DMS79 treated with DMSO at 0.1 percent for 48 hours (cell line): ENCODE measurements at places on chromosomes 4 and X.
A peak's percentile ranks its signal among the peaks of the same experiment; 100 is the strongest.

DNA sequence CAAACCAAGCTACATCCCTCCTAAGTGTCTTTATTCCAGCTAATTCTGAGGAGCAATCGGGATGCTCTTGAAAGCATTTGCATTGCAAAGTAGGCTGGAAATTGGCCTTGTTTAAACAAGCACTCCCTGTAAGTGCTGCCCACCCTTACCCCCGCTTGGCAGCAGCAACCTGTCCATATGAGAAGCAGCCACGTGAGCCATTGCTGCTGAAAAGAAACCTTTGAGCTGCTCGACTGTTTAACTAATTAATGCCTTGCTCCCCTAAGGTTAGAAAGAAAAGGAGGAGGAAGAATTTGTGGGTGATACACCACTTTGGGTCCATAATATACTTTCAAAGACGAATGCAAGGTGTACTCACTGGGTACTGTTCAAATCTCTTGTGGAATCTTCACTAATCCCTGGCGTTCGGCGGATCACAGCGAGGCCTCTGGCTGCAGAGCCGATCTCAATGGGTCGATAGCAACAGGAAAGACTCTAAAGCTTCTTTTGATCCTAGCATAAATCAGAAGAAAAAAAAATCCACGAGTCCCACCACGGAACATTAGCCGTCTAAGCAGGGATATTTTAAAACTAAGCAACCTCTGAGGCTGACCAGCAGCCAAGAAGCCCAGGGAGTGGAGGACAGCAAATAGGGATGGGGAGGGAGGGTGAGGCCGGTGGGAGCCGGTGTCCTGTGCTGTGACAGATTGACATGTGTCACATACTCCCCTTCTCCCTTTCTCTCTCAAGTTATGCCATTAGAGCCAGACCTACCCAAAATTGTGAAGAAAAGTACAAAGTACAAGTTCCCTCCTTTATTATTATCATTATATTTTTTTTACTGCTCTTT, 37.2 kb upstream of the MGST2 start:
- peak; percentile 64 for DNase-seq

GRCh38 chr4:24417206-24417605, 167.1 kb downstream of the DHX15 start:
- no peak for DNase-seq

DNA sequence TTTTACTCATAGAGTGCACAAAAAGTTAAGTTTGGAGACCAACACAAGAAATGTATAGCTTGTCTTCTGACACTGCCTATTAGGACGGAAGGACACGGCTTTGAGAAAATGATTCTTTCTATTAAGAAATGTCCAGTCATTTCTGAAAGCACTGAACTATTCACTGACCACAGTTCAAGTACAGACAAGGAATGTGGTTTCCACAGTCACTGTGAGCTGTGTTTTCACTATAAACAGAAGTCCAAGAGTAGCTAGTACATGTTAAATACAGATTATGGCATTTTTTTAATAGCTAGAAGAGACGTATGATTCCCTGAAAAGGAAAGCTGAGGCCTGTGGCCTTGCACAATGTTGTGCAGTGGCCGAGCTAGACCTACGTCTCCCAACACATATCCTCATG, 115.1 kb upstream of the GPM6A start:
- no peak for DNase-seq

GRCh38 chrX:81979806-81980515, 778.1 kb downstream of the SH3BGRL start:
- no peak for DNase-seq

DNA sequence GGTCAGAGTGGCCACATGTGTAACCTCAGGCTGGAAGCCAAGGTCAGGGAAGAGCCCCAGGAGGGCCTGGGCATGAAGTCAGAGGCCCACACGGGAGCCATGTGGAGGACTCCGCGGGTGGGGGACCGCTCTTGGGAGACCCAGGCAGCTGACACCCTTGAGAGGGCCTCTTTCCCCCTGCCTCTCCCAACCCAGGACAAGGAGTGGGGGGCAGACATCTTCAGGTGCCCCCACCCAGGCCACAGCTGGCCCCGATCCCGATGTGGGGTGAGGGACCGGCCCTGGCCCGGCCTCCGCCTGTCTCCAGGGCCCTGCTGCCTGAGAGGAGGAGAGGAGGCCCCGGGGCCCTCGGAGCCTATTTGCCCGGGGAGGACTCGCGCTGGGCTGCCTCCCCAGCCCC, 3.1 kb downstream of the PNMA6A start:
- no peak for DNase-seq

GRCh38 chr4:38787693-38788092, 4.9 kb upstream of the TLR10 start:
- DNase-seq: no peak

- peak; percentile 9 for DNase-seq
Measured at GRCh38 chr4:154743683-154744340, at the start of gene LRAT. Gene LRAT (plus strand): TSS chr4:154744000. CDS start chr4:154744327, 327 bp downstream.

- DNase-seq: no peak
Measured at GRCh38 chrX:12970691-12971202, 4.2 kb upstream of the TMSB4X start.

DNA sequence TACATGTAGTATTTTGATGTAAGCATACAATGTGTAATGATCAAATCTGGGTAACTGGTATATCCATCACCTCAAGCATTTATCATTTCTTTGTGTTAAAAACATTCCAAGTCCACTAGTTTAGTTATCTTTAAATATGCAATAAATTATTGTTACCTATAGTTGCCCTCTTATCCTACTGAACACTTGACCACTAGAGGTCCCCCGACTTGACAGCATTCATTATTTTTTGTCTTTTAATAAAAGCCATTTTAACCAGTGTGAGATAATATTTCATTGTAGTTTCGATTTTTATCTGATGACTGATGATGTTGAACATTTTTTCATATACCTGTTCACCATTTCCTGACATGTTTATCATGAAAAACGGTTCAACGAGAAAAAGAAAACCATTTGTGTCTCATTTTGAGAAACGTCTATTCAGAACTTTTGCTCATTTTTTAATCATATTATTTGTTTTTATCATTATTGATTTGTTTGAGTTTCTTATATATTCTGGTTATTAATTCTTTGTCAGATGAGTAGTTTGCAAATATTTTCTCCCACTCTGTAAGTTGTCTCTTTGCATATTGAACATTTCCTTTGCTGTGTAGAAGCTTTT, 199.0 kb upstream of the CXXC4 start:
- DNase-seq: no peak

GRCh38 chr4:158450741-158451140, 70.9 kb upstream of the RXFP1 start:
- DNase-seq: no peak

- DNase-seq: no peak
Measured at GRCh38 chrX:50910685-50911176, at the start of gene BMP15. Gene BMP15 (plus strand): TSS chrX:50910735. CDS start chrX:50910784, 49 bp downstream.

DNA sequence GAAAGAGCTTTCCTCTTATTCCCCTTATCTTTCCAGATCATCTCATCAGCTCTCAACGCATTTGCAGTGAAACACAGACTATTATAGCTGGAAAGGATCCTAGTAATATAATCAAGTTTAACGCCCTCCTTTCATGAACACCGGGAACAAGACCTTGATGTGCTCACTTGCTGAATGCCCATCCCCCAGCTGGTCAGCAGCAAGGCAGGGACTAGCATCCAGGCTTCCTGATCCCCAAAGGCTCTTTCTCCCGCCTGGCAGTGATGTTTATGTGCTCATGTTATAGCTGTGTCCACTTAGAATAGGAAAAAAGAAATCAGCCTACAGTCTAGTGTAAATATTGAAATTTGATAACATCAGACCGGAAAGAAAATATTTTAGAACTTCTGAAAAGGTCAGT, 24.6 kb downstream of the GPC4 start:
- DNase-seq: no peak

DNA sequence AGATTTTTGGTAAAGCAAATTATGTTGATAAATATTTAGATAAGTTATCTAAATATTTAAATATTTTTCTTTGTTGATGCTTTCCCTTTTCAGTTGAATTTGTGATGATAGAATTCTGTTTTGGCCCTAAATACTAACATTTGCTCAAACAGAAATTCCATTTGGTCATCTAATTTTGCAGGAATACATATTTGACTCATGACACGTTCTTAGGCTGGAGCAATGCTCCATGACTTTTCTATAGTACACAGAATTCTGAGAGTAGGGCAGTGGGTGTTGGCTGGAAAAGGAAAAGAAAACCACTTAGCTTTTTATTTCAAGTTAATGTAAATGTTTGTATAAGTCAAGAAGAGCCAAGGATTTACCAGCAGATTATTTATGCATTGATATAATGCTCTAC, 58.6 kb upstream of the GK2 start:
- no peak for DNase-seq

DNA sequence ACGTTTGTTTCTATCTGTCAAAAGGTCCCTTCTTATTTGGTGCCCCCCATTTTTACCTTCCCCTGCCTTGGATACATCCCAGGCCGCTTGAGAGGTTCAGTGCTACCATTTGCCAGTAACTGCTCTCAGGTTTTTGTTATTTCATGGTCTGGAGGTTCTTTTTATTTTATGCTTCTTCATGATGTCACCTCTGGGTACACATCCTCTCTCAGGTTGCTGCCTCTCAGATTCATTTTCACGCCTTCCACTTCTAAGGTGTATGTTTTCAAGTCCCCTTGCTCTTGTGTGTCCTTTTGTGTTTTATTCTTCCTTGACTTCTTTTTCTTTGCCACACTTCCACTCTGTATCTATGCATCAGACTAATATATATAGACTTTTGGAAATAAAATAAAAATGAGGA, 640.1 kb upstream of the AADAT start:
- no peak for DNase-seq

DNA sequence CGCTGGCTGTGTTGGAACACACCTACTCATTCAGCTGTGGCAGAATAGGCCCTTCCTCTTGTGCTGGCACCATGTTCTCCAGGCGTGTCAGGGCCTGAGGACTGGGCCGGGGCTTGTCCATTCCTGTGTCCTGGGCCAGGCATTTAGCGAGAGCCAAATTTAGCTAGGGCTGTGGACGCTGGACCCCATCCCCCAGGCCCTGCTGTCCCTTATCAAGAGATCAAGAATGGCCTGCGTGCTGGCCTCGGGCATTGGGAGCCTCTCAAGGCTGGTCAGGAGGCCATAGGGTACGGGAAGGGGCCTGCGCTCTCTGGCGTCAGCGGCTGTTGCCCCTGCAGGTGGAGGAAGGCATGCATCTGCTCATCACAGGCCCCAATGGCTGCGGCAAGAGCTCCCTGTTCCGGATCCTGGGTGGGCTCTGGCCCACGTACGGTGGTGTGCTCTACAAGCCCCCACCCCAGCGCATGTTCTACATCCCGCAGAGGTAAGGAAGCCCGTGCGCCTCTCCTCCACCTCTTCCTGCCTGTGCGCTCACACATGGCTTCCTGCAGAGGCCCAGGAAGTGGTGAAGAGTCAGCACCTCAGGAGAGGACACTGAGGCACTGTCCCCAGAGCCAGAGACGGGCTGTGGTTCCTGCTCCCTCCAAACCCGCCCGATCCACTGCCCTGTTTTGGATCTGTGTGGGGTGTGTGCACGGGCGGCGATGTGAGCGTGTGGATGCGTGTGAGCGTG, 15.3 kb downstream of the ABCD1 start:
- DNase-seq: no peak

- DNase-seq: peak; percentile 5
Measured at GRCh38 chr4:47837094-47837907, 566 bp downstream of the CORIN start.

DNA sequence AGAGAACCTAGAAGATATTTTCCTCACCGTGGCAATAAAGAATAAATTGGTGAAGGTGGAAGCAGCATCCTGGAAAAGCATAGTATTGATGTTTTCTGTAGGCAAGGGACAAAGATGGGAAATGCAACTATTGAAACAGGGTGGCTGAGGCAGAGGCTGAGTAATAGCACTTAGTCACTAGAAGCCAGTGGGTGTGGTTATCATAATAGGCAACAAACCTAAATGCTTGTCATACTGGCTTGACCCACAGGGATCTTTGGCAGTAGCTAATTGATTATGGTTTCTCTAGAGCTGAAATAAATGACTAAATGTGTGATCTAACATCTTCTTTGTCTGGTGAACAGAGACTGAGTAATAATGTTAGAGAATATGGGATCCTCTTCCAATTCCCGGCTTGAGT, 353.6 kb upstream of the RPS6KA3 start:
- no peak for DNase-seq

DNA sequence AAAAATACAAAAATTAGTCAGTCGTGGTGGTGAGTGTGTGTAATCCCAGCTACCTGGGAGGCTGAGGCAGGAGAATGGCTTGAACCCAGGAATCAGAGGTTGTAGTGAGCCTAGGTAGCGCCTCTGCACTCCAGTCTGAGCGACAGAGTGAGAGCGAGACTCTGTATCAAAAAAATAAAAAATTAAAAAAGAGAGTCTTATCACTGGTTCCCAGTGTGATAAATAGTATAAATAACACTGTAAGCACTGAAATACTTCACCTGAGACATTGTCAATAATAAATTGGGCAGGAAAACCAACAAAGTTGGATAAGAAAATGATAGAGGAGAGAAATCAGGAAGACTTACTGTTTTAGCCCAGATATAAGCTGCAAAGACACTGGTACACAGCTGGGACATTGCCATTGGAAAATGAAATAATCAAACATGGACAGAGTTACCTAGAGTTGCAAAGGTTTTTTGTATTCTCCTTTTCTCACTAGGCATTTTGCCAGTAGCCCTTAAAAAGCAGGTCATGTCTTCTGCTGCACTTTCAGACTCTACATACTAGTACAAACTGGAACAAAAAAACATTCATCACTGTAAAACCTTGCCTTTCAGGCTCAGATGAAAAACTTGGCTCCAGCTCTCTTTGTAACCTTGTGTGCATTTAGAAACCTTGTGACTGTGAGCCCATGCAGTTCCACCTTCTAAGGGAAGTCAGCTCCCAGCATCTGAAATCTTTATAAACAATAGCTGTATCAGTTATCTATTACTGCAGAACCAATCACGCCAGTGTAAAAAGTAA, 55.0 kb upstream of the PPP1R2C start:
- no peak for DNase-seq

- no peak for DNase-seq
Measured at GRCh38 chr4:34158878-34159277, 2085.4 kb downstream of the ARAP2 start.

GRCh38 chrX:103376979-103377324, 614 bp downstream of the BEX3 start:
- peak; percentile 69 for DNase-seq

DNA sequence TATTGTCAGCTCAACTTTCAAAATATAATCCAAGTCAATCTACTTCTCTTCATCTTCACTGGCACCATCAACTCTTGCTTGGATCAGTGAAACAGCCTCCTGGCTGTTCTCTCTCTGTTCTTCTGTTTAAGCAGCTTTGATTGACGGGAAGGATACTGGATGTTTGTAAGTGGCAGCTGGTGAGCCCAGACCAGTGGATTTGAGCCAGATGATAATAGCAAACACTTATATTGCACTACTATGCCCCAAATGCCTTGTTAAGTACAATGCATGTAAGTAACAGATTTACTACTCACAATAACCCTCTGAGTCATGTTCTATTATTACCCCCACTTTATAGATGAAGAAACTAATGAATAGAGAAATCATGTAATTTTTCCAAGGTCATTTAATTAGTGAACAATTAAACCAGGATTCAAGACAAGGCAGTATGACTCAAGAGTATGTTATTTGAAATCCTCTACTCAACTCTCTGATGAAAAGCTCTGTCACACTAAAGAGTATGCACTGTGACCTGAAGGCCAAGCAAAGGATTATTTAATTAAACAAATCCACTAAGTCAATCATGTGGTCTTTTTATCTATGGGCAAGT, 44.8 kb downstream of the SPANXN3 start:
- DNase-seq: no peak
